ENCODE measurements at places on chromosomes 2 and 18.

DNA sequence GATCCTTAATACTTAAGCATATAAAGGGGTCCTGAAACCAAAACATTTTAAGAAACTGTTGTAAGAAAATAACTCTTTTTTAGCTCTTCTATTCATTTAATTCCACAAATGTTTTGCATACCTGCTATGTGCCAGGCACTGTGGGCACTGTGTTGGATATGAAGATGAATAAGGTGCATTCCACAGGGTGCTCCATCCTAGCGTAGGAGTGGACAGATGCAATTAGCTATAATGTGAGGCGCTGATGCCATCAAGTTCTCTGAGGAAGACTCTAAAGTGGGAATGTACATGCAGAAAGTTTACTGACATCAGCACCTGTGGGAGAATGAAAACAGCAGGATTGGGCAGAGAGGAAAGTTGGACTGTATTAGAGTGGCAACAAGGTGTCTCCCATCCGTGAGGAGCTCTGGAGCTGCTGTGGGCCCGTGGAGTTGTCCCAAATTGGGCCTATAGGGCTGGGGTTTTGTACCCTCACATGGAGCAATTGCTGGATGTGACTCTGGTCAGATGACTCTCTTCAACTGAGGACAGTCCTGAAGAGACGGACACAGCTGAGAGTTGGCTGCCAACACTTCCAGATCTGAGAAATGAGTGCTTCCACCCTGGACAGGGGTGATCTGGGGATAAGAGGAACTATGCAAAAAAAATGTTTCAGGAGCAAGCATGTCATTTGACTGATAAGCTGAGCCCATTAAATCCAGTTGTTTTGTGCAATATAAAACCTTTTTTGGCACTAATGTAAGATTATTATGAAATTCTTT, 22.3 kb downstream of the CD8A start:
- no peak for DNase-seq

GRCh38 chr2:133633881-133634409, 65.7 kb upstream of the NCKAP5 start:
- DNase-seq, result no peak

GRCh38 chr2:56444339-56444738, 260.5 kb downstream of the CCDC85A start:
- DNase-seq, result no peak

DNA sequence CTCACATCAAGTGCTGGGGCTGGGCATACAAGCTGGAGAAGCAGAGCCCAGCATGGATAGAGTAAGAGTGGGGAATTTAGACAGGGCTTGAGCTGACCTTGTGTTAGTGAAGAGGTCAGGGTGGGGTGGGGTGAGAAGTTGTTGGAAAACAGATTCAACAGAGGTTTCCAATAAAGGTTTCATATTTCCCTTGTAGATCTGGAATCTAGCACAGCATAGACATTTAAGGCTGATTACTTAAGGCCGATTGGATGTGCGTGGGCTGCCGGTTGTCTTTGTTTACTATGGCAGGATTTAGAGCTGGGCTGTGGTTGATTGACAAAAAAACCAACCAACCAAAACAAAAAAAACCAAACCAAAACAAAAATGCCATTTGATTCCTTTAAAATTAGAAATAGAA, 114.9 kb upstream of the SEC11C start:
- no peak for DNase-seq

GRCh38 chr2:172812158-172812744, 76.6 kb downstream of the RAPGEF4 start:
- DNase-seq, result no peak

All from CD4-positive, alpha-beta T cell treated with Interleukin-21 for 1 hour (primary cell).